ENCODE measurements at places on chromosomes 7 and 10. TPM values are rescaled to one million over a fixed set of nuclear protein-coding genes. Genes with fewer than 3 reads are reported as not detected.

GRCh38 chr7:23105086-23105643, 420 bp upstream of the KLHL7 start:
- no peak for DNase-seq
- H3K4me1 ChIP-seq, result peaks cover 23% of the 10 kb centered on the region
- peak overlapping the region; percentile 90 for H3K4me3 ChIP-seq
- no peaks in the 10 kb centered on the region for H3K36me3 ChIP-seq
- peak overlapping the region; percentile 6 for H3K27ac ChIP-seq

GRCh38 chr7:112547916-112548315, 67.1 kb downstream of the LSMEM1 start:
- no peak overlapping the region for H3K27ac ChIP-seq
- H3K36me3 ChIP-seq, result no peaks in the 10 kb centered on the region
- no peak overlapping the region for H3K4me3 ChIP-seq
- no peaks in the 10 kb centered on the region for H3K4me1 ChIP-seq
- DNase-seq, result no peak

- H3K4me1 ChIP-seq, result peaks cover 30% of the 10 kb centered on the region
- H3K4me3 ChIP-seq, result no peak overlapping the region
- DNase-seq, result no peak
- peaks cover 19% of the 10 kb centered on the region for H3K27me3 ChIP-seq
- H3K36me3 ChIP-seq, result no peaks in the 10 kb centered on the region
- H3K27ac ChIP-seq, result no peak overlapping the region
Measured at GRCh38 chr7:69817841-69818635, 219.8 kb downstream of the AUTS2 start.

DNA sequence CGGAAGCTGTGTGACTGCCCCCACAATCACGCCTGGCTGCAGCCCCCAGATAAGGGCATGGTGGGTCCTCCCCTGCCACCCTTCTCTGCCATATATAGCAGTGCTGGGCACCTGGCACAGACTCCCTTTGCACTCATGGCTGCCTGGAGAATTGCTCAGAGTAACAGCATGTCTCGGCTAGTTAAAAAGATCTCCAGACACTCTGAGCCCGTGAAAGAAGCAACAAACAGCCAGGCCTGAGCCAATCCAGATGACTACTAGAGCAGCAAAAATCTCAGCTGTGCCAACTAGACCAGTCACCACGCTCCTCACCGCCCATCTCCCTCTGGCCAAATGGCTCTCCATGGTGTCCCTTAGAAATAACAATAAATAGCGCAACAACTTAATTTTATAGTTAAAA, 71.3 kb downstream of the PARD3 start:
- H3K27ac ChIP-seq, result no peak overlapping the region
- H3K4me1 ChIP-seq, result peaks cover 21% of the 10 kb centered on the region
- no peak for DNase-seq

- no peak overlapping the region for H3K27ac ChIP-seq
- H3K27me3 ChIP-seq, result no peaks in the 10 kb centered on the region
- H3K4me1 ChIP-seq, result no peaks in the 10 kb centered on the region
Measured at GRCh38 chr7:36547416-36547815, 157.8 kb downstream of the ANLN start.

DNA sequence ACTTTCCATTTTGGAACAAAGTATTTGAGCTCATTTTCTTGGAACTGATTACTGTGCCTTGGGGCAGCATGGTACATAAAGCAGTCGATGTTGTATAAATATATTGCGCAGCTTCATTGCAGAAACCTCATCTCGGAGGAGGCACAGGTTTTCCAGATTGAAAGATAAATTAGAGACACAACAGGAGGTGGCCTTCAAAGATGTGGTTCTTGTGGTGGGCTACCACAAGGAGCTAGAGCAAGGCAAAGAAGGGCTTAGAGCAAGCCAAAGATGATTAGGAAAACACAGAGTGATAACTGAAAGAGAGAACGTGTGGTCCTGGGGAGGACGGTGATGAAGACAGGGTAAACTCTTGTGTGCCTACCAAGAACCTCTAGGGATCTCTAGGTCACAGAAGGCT, 169.1 kb upstream of the TNS3 start:
- H3K4me1 ChIP-seq, result no peaks in the 10 kb centered on the region
- no peak overlapping the region for H3K4me3 ChIP-seq
- DNase-seq, result no peak
- H3K27ac ChIP-seq, result no peak overlapping the region

GRCh38 chr7:47374538-47374937, 207.4 kb downstream of the TNS3 start:
- no peak overlapping the region for H3K4me3 ChIP-seq
- H3K36me3 ChIP-seq, result no peaks in the 10 kb centered on the region
- H3K4me1 ChIP-seq, result peaks cover 4% of the 10 kb centered on the region
- DNase-seq, result no peak
- no peaks in the 10 kb centered on the region for H3K27me3 ChIP-seq

CFAP46 gene
- 4.6 TPM for total RNA-seq

NRG3 gene
- 1.9 TPM for total RNA-seq

TNS3 gene
- 15.0 TPM for total RNA-seq
